ENCODE measurements at places on chromosomes 7 and 10.
A peak's percentile ranks its signal among the peaks of the same experiment; 100 is the strongest.

DNA sequence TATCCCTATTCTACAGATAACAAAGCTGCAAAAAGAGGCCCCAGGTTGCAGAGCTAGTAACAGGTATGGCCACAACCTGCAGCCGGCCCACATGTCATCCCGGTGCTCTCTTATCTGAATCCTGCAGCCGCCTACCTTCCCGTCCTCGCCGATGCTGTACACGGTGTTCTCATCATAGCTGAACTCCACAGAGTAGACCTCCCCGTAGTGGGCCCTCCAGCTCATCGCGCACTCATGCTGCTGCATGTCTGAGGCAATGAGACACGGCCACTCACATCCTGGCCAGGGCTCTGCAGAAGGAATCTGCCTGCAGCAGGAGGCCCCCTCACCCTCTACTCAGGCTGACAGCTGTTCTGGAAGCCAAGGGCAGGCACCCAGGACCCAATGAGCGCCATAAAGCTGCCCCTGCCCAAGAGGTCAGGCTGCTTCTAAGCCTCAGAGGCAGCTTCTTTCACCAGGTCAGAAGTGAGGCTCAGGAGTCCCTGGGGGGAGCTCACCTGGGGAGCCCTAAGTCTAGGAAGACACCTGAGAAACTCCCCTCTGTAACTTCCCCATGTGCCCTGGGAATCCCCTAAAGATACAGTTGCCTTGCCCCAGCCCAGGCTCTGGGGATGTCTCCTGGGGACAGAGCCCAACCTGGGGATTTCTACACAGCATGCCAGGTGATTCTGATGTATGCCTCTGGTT lies 17.9 kb upstream of the CYREN start:
- no peak for DNase-seq

DNA sequence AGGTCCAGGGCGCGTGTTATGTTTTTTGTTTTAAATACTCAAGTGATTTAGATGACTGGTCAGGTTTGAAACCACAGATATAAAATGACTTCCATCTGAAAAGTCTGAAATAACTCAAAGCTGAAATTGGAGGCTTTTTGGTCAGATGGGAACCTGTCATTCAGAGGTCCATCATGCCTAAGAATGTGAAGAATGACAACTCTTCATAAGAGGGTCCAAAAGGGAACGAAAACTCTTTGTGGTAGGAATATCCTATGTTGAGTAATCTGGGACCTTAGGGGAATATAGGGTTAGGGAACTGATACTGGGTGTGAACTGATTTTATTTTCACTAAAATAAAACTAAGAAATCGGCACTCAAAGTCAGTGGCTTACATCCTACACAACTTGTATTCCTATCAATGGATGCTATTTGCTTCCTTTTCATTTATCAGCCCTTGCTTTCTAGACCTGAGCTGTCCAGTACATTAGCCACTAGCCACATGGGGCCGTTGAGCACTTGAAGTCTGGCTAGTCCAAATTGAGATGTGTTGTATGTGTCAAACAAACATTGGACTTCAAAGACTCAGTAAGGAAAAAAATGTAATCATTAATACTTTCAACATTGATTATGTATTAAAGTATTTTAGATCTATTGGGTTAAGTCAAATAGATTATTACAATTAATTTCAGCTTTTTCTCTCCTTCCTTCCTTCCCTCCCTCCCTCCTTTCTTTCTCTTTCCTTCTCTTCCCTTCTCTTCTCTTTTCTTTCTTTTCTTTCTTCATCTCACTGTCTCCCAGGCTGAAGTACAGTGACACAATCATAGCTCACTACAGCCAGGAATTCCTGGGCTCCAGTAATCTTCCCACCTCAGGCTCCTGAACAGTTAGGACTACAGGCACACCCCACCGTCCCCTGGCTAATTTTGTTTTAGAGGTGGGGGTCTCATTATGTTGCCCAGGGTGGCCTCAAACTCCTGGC lies 56.5 kb upstream of the KDM7A start:
- no peak for DNase-seq

- DNase-seq = no peak
Measured at GRCh38 chr10:70970830-70971229, 82.5 kb upstream of the PCBD1 start.

DNA sequence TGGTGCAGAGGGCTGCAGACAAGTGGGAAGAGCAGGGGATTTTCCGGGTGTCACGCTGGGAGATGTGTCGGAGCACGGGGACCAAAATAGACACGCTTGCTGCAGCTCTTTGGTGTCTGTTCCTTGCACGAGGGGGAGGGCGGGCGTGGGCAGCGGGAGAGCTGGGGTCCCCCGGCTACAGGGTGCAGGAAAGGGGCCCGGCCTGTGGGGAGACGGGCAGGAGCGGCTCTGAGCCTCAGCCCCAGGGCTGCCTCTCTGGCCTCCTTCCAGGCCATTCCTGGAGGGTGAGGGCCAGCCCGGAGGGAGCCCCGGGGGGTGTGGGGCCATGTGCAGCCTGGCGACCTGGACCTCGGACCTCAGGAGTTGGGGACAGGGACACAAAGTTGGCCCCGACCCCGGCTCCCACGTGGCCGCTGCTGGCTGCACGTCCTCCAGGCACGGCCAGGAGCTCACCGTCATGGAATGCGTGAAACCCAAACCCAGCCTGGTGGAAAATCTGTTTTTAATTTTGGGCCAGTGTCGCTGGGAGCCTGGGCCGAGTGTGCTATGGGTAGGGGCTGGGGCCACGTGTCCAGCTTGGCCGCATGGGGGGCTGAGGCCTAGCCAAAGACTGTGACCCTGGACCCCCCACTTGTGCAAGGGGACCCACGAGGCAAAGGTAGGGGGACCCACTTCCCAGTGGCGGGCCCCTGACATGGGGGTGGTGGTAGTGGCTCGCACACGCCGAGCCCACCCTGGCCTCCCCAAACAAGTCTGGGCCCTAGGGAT lies 6.6 kb downstream of the TTYH3 start:
- peak; percentile 77 for DNase-seq

- no peak for DNase-seq
Measured at GRCh38 chr10:17037910-17038309, 91.7 kb downstream of the CUBN start.

- no peak for DNase-seq
Measured at GRCh38 chr10:69226919-69227450, 6.9 kb downstream of the HKDC1 start.

DNA sequence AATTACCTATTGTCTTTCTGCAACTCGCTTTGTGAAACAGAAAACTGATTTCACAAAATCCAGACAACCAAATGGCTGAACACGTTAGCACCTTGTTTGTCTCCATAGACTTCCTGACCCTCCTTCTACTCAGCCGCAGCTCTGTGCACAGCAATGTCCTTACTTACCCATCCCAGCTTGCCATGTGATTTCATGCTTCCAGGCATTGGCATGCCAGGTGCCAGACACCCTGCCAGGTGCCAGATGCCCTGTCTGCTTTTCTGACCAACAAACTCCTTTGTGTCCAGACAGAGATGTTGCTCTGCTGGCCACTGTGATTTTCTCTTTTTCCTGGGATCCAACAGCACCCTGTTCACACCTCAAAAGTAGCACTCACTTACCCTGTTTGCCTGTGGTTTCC lies 16.1 kb upstream of the FAM170B start:
- no peak for DNase-seq
